HepG2 (cell line): ENCODE measurements at places on chromosomes 4 and X. TPM values are rescaled to one million over a fixed set of nuclear protein-coding genes. Genes with fewer than 3 reads are reported as not detected.
A peak's percentile ranks its signal among the peaks of the same experiment; 100 is the strongest.

DNA sequence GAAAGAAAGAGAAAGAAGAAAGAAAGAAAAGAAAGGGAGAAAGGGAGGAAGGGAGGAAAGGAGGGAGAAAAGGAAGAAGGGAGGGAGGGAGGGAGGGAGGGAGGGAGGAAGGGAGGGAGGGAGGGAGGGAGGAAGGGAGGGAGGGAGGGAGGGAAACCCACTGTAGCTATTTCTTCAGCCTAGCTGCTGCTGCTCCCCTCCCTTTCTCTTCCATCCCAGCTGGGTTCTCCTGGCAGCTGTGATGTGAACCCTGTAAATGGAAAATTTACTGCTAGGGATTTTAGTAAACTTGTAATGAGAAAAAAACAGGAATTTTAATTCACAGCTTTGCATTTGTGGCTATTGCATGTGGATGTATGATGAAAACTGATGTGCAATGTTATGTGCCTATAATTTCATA, 8.0 kb downstream of the NR0B1 start:
- DNase-seq = no peak
- no peak overlapping the region for H3K4me3 ChIP-seq
- H3K36me3 ChIP-seq = no peaks in the 10 kb centered on the region
- H3K4me1 ChIP-seq = no peaks in the 10 kb centered on the region

DNA sequence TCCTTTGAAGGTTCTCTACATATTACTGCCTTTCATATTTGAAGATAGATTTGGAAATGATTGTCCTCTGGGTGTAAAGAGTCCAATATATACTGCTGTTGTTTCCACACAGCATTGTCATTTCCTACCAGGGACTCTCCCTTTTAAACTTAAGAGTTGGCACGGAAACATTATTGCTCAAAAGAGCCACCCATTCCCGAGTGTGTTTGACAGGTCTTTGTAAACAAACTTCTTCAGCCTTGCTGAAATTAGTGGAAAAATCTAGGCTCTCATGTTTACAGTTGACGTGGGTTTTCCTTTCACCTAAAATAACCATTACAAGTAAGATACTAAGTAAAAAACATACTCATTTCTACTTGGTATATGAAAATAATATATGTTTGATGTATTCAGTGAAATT, 111.4 kb upstream of the LIMCH1 start:
- H3K4me3 ChIP-seq = no peak overlapping the region
- no peak for DNase-seq

The FAM156A gene
- total RNA-seq = 7.2 and 15.4 TPM in 2 replicates

DNA sequence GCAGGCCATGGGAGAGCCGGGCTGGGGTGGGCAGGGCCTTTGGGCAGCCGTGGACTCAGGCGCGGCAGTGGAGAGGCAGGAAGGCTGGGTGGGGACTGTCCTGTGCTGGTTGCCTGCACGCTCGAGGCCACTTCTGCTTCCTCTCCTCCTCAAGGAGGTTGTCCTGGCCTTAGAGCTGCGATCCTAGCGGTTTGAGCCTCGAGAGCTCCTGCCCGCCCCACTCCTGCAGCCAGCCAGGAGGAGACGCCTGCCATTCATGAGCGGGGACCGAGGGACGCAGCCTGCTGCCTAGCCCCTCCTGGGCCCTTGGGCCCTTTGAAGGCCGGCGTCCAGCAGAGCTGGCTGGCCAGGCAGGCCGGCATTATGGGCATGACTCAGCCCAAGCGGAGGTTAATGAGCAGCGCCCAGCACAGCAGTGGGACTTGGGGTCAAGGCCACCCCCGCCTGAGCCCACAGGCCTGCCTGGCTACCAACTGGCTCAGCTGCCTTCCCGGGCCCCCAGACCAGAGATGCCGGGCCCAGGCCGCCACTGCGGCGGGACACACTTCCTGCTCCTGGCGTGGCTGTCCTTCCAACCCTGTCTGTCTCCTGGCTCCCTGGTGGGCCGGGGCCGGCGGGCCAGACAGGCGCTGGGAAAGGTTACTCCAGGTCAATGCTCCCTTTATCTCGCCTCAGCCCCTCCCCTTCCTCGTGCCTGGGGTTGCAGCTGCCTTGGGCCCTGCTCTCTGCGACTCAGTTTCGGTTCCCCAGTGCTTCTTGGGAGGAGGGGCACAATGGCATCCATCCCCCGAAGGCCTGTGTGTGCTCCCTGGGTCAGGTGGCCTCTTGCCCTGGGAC, 1.8 kb downstream of the ABCD1 start:
- 0 out of 3 replicates have a peak, but pooled peaks cover 6% of the 10 kb centered on the region for H3K36me3 ChIP-seq
- peak overlapping the region; percentile 79 for H3K4me3 ChIP-seq
- DNase-seq = peak; percentile 75

GRCh38 chrX:113892401-113892800, 691.5 kb upstream of the HTR2C start:
- no peaks in the 10 kb centered on the region; the same call in 2 of the 3 replicates for H3K27me3 ChIP-seq
- H3K36me3 ChIP-seq = no peaks in the 10 kb centered on the region
- H3K27ac ChIP-seq = no peak overlapping the region
- DNase-seq = no peak
- no peaks in the 10 kb centered on the region for H3K4me1 ChIP-seq

DNA sequence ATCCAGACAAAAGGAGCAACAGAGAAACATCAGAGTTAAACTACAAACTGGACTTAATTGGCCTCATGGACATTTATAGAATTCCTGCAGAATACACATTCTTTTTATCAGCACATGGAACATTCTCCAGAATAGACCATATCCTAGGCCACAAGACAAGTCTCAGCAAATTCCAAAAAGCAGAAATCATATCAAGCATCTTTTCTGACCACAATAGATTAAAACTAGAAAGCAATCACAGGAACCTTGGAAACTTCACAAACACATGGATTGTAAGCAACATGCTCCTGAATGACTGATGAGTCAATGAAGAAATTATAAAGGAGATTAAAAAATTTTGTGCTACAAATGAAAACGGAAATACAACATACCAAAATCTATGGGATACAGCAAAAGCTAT, 526.7 kb downstream of the PCDH7 start:
- DNase-seq = no peak
- no peak overlapping the region for H3K4me3 ChIP-seq
- no peaks in the 10 kb centered on the region for H3K4me1 ChIP-seq
- H3K36me3 ChIP-seq = no peaks in the 10 kb centered on the region

DNA sequence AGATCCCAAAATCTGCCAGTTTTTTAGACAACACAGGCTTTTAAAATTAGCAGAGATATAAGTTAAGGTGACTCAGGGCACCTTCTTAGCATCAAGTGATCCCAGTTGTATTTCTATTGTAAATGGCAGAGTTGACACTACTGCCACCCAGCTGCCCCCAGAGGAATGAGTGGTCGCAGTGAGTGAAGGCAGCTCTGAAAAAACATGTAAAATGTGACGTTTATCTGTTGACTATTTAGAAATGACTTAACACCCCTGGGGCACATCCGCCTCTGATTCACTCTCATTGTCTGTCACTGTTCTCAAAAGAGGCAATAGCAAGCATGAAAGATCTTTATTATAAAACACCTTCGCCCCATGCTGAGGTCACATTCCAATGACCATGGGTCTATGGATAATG, 592.4 kb downstream of the ACTRT1 start:
- no peaks in the 10 kb centered on the region for H3K27me3 ChIP-seq
- H3K4me3 ChIP-seq = no peak overlapping the region
- no peak for DNase-seq
- no peaks in the 10 kb centered on the region for H3K4me1 ChIP-seq

- no peak overlapping the region for H3K4me3 ChIP-seq
- no peaks in the 10 kb centered on the region for H3K36me3 ChIP-seq
- no peaks in the 10 kb centered on the region for H3K27me3 ChIP-seq
- no peaks in the 10 kb centered on the region for H3K4me1 ChIP-seq
- DNase-seq = peak; percentile 39
These were observed 38.2 kb downstream of the EDNRA start for GRCh38 chr4:147518846-147519767.

DNA sequence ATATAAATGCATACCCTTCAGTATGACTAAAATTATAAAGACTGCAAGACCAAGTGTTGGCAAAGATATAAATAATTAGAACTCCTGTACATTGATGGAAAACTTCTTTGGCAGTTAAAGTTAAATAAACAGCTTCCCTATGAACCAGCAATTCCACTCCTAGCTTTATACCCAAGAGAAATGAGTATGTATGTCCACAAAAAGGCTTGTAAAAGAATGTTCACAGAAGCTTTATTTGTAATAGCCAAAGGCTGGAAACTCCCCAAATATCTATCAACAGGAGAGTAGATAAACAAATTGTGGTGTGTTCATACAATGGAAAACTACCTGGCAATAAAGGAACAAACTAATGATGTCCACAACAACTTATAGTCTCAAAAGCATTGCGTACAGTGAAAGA, 184.8 kb downstream of the AMELX start:
- no peaks in the 10 kb centered on the region for H3K27me3 ChIP-seq
- no peak for DNase-seq
- no peak overlapping the region for H3K4me3 ChIP-seq
- H3K4me1 ChIP-seq = no peaks in the 10 kb centered on the region
- no peaks in the 10 kb centered on the region for H3K36me3 ChIP-seq
- no peak overlapping the region for H3K27ac ChIP-seq

DNA sequence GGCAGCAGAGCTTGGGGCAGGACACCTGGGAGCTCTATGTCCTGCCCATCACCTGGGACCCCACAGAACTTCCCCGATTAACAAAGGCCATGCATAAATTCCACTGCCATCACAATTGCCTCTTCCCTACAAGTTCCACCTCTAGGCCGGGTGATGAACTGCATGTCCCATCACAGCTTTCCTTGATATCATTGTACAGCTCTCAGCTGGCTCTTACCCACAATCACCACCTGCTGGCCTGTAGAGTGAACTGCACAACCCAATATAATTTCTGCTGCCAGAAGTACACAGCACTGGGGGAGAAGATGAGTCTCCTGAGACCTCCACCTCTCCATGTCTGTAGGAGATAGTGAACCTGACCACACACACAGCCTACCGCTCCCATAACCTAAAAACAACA, 285.0 kb upstream of the AADAT start:
- peak; percentile 39 for DNase-seq
- no peak overlapping the region for H3K27ac ChIP-seq
- H3K27me3 ChIP-seq = no peaks in the 10 kb centered on the region
- no peaks in the 10 kb centered on the region for H3K4me1 ChIP-seq

DNA sequence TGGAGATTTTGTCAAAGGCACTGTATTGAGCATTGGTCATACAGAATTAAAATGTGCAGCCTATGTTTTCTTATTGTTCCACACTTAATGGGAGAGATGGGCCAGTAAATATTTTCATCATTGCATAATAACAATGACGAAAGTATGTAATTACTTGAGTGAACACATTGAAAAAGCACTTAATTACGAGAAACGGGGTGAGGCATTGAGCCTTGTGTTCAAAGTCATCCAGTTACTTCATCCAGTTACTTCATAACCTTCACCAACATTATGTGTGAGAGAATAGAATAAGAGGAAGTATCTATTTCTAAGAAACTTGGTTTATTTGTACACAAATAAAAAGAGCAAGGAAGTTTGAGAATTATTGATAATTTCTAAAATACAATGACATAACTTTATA, 1427.0 kb downstream of the ADGRL3 start:
- DNase-seq = no peak
- H3K4me3 ChIP-seq = no peak overlapping the region
- no peaks in the 10 kb centered on the region for H3K36me3 ChIP-seq
- H3K4me1 ChIP-seq = no peaks in the 10 kb centered on the region
- no peak overlapping the region for H3K27ac ChIP-seq

The SLAIN2 gene
- 20.0 and 20.7 TPM in 2 replicates for total RNA-seq

- H3K4me3 ChIP-seq = no peak overlapping the region
- peaks cover 38% of the 10 kb centered on the region for H3K4me1 ChIP-seq
- no peak for DNase-seq
- H3K27ac ChIP-seq = no peak overlapping the region
These were observed 340.8 kb upstream of the KLF3 start for GRCh38 chr4:38323141-38323641.

The NHS gene
- total RNA-seq = 0.02 TPM in 1 of 2 replicates, not detected in the other

The RENBP gene
- 0.77 and 1.4 TPM in 2 replicates for total RNA-seq

The TTC29 gene
- total RNA-seq = not detected in 2 replicates

GRCh38 chr4:74632634-74633033, 161.7 kb downstream of the BTC start:
- DNase-seq = no peak
- H3K36me3 ChIP-seq = no peaks in the 10 kb centered on the region
- H3K27ac ChIP-seq = no peak overlapping the region
- H3K4me1 ChIP-seq = peaks cover 19% of the 10 kb centered on the region

The TNMD gene
- not detected in 2 replicates for total RNA-seq
